ENCODE measurements at places on chromosomes 5 and 9.

- DNase-seq, result peak; percentile 84
Observed at GRCh38 chr5:172730981-172731679, 39.9 kb downstream of the DUSP1 start.

DNA sequence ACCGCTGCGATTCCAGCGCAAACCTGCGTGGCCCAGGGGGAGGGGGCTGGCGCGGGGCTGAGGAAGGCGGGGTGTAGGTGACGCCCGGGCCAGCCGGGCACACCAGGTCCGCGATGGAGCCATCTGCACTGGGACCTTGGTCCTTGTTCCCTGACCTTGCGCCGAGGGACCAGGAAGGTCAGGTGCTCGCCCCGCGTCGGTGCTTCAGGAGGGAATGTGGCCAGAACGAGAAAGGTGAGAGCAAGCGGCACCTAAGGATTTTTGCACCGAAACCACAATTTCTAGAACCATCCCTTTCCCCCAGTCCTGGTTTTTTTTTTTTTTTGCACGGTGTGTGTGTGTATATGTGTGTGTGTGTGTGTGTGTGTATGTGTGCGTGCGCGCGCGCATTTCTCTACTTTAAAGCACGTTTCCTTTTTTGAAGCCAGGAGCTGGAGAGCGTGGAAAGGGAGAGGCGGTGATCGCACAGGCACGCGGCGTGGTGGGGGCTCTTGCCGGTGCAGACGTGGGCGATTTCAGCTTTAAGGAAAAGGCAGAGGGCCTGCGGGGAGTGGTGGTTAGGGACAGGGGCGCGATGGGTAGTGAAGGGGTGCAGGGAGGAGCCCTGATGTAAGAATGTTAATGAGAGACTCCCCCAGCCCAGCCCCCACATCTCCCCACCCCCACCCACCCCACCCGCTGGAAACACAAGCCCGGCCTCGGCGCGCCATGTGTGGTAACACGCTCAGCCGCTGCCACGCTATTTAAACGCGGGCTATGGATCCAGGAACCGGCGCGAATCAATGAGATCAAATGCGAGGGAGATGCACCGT, at the start of gene NPR3:
TSS of gene NPR3 (plus strand) at position 772 of the 812 bp plus-strand sequence. CDS start 456 bp downstream, outside the sequence.
- peak; percentile 39 for DNase-seq

DNA sequence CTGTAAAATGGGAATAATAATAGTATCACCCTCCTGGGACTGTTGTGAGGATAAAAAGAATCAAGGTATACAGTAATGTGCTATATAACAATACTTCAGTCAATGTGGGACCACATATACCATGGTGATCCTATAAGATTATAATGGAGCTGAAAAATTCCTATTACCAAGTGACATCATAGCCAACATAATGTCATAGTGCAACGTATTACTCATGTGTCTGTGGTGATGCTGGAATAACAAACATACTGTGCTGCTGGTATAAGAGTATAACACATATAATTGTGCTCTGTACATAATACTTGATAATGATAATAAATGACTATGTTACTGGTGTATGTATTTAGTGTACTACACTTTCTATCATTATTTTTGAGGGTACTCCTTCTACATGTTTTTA, 38.1 kb downstream of the LIFR start:
- no peak for DNase-seq

DNA sequence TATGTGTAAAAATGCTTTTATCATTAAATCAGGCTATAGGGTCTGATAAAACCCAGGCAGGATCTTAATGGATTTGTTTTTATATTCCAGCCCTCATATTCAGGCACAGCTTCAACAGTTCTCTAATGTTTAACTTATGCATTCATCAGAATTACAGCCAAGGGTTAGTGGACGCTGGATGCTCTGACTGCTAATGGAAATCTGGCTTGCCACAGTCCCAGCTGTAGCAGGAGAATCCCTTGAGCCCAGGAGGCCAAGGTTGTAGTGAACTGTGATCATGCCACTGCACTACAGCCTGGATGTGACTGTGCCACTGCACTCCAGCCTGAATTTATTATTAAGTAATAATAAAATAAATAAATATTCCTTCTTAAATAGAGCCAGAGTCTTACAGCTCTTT, 98.0 kb downstream of the SLC25A46 start:
- no peak for DNase-seq

GRCh38 chr5:162956570-162956969, 480.8 kb upstream of the CCNG1 start:
- peak; percentile 28 for DNase-seq

- no peak for DNase-seq
Observed at GRCh38 chr5:150070821-150071220, 15.5 kb downstream of the CSF1R start.

DNA sequence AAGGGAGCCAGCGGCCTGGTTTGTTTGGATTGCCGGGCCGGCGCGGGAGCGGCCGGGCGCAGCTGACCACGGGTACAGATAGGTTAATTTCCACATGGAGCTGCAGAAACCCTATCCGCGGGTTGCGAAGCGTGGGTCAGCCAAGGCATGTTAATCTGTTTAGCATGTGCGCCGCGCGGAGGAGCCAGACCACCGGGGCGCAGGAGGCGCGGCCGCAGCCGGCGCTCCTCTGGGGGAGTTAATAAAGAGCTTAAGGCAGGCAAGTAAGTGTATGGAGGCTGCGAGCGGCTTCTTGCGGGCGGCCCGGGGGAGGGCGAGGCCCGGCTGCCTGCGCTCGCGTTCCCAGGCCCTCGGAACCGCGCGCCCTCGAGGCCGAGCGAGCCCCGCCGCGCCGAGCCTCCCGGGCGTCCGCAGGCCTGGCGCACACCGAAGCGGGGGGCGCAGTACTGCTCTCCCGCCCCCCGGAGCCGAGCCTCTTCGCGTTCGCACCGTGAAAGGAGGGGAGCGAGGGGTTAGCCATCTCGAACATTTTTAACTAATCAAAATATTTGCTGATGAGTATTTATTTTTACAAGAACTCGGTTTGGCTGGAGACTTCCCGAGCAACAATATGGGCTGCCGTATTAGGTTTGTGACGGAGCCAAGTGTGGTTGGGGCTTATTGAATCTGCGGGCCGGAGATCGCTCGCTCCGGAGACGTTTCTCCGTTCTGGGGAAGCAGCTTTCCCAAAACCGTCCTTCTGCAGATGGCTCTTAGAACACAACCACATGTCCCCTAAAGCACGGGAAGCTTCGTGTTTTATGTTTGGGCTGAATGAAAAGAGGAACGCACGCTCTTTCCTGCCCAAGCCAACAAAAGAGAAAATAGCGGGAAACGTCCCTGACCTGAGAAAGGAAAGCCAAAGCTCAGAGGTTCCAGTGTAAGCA, 28.8 kb downstream of the FOXD1 start:
- DNase-seq, result peak; percentile 70

- DNase-seq, result peak; percentile 72
Observed at GRCh38 chr5:102090770-102091169, 205.3 kb downstream of the SLCO4C1 start.

GRCh38 chr9:38022995-38023394, 46.0 kb downstream of the SHB start:
- DNase-seq, result no peak

DNA sequence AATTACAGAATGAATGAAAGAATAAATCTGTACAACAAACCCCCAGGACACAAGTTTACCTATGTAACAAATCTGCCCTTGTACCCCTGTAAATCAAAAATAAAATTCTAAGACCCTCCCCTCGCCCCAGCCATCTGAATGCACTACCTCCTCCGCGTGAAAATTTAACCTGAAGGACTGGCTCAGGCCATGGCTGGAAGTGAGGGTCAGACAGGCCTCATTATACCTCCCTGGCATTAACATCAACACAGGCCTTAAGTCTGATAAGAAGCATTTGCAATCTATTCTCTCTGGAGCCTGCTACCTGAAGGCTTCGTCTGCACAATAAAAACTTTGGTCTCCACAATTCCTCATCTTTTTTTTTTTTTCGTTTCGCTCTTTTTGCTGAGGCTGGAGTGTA, 48.7 kb upstream of the TTC39B start:
- peak; percentile 66 for DNase-seq

GRCh38 chr9:81574405-81574804, 114.9 kb downstream of the TLE1 start:
- DNase-seq, result no peak

DNA sequence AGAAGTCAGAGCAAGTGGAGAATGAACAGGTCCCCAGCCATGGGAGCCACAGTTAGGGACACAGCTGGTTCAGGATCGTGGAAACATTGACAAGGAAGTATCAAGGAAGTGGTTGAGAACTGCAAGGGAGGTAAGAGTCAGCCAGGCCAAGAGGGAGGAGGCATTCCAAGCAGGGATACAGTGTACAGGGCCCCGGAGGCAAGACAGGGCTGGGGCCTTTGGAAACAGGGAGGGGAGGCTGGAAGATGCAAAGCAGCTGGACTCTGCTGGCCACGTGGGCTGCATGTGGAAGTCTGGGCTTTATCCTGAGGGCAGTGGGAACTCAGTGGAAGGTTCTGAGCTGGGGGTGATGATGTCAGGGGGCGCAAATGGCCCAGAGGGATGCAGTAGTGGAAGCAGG, 14.2 kb downstream of the CCDC180 start:
- DNase-seq, result no peak

Measured in mesendoderm (in vitro differentiated cells).